ENCODE measurements at places on chromosomes 16 and 17.

DNA sequence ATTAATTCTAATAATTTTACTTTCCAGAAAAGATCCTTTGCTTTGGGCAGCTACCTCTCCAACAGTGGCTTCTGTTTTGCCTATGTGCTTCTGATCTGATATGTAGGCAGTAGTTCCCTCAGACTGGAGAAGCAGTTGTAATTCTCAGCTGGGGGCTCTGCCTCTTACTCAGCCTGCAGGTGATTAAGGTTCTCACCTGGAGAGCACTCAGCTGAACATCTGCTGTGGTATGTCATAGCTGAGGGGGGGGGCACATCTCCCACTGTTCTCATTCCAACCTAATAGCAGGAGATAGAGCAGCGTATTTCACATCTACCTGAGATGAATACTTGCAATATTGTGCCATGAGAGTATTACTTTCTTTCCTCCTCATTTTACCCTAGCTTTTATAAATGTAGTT lies 511.9 kb upstream of the CDH8 start:
- DNase-seq = no peak

DNA sequence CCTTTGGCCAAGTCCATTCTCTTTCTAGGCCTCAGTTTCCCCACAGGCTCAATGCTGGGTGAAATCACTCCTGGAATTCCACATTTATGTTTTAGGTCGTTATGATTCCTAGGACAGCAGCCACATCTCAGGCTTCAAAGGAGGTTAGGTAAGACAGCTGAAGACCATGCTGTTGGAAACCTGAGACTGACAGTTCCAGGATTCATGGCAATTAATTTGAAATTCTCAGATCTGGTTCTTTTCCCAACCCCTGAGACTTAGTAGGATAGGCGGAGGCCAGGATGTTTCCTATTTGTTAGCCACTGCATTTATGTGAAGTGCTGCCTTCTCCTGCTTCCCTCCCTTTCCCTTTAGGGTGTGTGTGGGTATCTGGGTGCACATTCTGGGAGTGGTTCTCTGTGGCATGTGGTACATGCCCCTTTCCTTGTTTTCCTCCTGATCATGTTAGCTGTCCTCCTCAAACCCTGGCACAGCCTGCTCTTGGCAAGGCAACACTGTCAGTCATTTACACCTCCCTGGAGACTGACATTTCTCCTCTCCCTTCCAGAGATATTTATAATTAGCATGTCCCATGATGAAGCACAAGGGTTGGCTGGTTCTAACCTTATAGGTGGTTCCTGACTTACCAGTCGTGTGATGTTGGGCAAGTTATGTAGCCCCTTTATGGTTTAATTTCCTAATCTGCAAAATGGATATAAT lies 91.4 kb upstream of the SALL1 start:
- DNase-seq = no peak

DNA sequence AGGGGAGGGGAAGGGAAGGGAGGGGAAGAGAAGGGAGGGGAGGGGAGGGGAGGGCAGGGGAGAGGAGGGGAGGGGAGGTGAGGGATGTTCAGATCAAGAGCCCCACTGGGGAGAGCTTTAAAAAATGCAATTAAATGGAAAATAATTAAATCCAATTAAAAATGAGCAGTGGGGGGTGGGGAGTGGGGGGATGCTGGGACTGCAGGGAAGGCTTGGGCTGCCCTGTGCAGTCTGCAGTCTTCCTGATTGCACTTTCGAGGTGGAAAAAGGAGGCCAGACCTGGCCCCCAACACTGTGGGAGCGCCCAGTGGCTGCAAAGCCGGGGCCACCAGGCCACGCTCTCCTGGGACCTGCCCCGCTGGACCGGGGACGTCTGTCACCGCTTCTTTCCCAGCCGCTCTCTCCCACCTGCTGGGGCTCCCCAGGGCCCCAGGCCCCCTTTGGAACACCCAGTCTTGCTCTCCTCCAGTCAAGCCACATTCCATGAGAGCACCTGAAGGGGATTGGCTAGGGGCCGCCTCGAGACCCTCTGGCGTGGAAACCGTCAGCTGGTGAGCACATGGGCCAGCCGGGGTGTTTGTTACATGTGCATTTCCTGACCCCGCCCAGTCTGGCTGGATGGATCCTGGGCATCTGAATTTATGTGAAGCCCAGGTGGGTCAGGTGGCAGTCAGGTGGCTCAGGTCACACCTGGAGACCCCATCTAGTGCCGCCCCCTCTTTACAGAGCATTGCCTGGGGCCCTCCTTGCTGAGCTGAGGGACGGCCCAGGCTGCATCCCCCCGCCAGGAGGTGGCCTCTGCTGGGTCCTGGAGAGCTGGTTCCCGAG lies 37.6 kb upstream of the CBFA2T3 start:
- DNase-seq = no peak

- DNase-seq = no peak
Measured at GRCh38 chr17:57505841-57506773, 239.0 kb downstream of the CCDC182 start.

DNA sequence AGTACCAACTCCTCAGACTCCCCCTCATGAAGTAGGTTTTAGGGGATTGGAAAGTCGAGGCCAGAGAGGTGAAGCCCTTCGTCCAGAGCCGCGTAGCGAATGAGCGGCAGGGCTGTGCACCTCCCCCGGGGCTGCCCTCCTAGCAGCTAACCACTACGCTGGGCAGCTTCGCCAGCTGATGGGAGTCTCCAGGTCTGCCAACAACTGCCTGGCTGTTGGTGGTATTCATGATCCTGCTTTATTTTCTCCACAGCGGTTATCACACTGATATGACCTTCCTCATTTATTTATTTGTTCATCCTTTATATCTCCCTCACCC lies 773 bp upstream of the NETO2 start:
- DNase-seq = no peak

GRCh38 chr17:29642171-29642611 lies 19.5 kb upstream of the CORO6 start:
- DNase-seq = no peak

DNA sequence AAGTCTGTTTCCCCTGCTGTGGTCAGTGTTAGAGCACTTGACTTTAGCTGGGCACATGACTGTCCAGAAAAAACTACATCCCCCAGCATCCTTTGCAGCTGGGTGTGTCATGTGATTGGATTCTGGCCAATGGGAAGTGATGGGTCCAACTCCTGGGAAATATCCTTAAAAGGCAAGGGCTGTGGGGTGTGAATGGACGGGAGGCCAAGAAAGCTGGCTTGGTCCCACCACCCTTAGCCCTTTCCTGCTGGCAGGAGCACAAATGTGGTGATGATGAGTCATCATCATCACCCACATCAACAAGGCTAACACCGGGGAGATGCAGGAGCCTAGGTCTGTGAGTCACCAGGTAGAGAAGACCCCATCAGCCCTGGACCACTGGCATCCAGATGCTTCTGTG lies 341.7 kb downstream of the C16orf95 start:
- no peak for DNase-seq

DNA sequence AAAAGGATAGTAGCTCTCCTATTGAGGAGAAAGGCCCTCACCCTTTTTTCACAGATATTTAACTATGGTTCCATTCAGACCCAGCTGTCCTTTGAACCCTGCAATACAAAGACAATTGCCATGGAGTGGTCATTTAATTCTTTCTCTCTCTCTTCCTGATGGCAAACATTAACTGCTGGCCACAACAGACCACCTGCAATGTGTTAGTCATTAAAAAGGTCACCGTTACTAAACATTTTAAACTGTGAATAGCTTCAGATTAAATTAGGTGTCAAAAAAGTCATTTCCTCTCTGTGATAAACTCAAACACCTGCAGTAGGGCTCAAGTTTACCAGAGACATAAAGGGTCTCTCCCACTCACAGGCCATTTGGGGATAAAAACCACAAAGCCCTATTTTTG lies 697.2 kb downstream of the TOX3 start:
- DNase-seq = no peak

- no peak for DNase-seq
Measured at GRCh38 chr16:65202461-65202860, 80.6 kb upstream of the CDH11 start.

GRCh38 chr16:56673921-56674320 lies 4.3 kb downstream of the MT1H start:
- no peak for DNase-seq

DNA sequence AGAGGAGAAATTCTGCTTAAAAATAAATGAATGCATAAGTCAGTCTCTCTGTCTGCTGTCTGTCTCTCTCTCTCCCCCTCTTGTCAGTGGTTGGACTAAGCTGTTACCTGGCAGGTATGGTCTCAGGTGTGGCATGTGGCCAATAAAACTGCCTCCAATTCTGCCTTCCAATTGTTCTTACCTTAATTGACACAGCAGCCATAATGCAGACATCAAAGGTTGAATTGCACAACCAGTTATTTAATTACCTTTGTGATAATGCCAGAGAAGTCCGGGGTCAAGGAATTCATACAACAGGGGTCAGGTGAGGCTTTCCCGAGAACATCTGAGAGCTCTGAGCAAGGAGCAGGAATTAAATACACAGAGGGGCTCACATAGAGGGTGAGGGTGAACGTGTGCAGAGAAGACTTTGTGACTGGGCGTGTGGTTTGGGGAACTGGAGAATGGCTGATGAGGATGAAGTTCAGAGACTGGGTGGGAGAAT lies 78.8 kb upstream of the CDYL2 start:
- no peak for DNase-seq

DNA sequence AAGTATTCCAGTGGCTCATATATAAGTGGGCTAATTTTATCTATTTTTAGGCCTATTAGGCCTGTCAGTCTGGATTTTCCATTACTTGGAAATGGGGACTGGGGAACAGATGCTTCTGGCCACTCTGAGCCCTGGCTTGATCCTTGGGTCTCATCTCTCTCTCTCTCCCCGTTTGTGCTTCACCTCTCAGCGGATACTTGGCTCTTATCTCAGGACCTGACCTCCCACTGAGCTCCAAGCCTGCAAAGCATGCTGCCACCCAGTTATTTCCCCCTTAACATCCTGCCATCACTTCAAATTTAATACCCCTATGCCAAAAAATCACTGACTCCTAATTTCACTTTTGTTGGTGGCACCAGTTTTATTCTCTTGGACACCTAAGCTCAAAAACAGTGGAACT lies 4.2 kb downstream of the ZNF843 start:
- no peak for DNase-seq

GRCh38 chr17:19800571-19800970 lies 52.5 kb upstream of the ALDH3A1 start:
- DNase-seq = no peak

- DNase-seq = no peak
Measured at GRCh38 chr16:59886021-59886420, 1151.9 kb upstream of the GOT2 start.

DNA sequence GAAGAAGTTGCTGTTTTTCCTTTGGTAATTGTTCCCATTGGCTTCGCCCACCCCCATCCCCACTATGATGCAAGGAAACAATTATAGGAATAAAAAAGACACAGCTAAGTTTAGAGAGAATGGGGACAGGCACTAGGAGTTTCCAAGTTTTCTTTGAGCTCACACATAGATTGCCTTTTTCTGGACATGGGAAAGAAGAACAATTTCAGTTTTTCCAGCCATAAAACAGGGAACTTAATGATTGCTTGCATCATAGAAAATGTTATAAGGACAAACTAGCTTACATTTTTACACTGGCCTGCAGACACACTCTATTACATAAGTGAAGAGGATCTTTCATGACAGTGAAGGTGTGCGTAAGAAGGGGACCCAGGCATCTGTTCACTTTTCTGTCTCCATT lies 142.3 kb upstream of the ZFHX3 start:
- DNase-seq = no peak

DNA sequence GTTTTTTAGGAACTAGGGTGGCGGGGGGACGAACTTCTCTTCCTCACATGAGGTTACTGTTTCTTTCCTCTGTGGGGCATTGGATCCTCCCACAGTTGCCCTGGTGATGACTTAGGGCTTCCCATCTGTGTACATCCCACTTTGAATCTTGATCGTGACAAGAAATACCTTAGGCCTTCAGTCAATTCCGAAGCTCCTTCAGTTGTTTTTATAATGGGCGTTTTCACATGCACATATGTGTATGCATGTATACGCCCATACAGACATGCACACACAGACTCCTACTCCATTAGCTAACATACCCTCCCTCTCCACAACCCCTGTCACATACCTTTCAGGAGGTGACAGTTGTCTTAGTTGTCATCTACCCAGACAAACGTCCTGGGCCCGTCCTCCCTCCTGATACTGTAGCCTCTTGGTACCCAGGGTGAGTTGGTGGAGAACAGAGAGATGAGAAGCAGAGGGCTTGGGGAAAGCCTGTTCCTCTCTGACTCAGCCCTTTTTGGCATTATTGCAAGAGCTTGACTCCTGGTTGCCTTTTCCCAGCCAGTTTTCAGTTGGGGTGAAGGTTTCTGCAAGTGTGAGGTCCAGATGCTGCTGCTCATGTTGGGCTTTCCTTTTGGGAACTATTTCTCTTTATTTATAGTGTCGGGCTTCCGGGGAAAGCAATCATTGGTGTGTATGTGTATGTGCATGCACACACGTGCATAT lies 2.2 kb upstream of the AOC2 start:
- no peak for DNase-seq

DNA sequence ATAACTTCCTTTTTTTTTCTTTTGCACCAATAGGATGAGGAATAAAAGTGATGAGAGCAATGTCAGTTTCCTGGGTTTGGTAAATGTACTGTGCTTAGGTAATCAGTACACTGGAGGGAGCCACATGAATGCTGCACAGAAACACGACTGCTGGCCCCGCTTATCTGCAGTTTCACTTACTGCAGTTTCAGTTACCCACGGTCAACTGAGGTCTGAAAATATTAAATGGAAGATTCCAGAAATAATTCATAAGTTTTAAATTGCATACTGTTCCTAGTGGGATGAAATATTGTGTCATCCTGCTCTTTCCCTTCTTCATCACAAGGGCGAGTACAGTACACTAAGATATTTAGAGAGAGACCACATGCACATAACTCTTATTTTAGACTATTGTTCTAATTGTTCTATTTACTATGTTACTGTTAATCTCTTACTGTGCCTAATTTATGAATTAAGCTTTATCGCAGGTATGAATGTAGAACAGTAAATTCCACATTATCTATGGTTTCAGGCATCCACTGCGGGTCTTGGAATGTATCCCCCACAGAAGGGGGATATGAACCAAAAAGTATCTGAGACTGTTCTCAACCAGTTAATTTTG lies 6.4 kb upstream of the LGALS3BP start:
- DNase-seq = no peak

GRCh38 chr17:60627124-60627523 lies 27.1 kb downstream of the PPM1D start:
- DNase-seq = no peak

GRCh38 chr16:79589601-79590102 lies 10.9 kb downstream of the MAF start:
- DNase-seq = no peak

DNA sequence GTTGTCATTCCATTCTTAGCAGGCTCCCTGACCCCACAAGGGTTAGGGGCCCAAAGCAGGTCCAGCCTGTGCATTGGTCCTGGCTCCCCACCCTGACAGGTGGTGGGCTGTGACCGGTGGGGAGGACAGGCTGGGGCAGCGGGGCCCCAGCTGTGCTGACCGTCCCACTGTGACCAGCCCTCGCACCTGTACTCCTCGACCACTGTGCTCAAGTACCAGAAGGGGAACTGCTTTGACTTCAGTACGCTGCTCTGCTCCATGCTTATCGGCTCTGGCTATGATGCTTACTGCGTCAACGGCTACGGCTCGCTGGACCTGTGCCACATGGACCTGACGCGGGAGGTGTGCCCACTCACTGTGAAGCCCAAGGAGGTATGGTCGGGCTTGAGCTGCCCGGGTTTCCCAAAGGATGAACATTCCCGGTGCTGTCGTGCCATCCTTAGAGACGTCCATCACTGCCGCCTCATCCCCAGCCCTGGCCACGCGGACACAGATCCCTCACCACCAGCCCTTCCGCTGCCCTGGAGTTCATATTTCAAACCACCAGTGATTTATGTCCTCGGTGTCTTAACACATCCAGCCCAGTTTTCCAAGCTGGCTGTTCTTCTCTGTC lies 7.3 kb downstream of the DRC7 start:
- no peak for DNase-seq

GRCh38 chr16:67349172-67349571 lies 22.6 kb downstream of the LRRC36 start:
- DNase-seq = no peak
